ENCODE measurements at places on chromosomes 4 and X.

DNA sequence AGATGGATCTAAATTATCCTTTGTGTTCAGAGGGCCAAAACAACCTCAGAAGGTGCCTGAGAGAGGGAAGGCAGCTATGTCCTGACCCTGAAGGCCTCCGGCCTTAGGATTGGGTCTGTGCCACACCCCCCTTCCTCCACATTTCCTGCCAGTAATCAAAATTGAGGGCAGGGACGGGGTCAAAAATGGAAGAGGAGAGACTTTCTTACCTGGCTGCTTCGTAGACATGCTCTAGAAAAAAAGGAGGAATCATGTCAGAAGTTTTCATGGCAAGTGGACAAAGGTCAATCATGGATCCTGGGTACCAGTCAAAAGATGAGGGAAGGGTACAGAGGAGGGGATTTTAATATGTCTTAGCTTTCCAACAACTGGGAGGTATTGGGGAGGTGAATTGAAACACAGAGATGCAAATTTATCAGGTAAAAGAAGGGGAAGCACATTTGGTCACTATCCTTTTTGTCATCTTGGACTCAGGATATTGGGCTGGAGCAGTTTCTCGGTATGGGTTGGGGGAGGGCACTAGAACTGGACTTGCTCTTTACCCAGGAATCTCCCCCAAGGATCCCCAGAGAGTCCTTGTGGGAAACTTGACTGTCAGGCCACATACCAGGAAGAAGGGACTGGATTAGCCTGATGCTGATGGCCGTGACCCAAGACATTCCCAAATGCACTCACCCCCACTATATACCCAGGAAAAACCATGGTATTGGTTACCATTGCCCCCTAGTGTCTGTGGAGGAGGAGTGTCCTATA, 17.1 kb downstream of the VSIG4 start:
- DNase-seq = no peak

DNA sequence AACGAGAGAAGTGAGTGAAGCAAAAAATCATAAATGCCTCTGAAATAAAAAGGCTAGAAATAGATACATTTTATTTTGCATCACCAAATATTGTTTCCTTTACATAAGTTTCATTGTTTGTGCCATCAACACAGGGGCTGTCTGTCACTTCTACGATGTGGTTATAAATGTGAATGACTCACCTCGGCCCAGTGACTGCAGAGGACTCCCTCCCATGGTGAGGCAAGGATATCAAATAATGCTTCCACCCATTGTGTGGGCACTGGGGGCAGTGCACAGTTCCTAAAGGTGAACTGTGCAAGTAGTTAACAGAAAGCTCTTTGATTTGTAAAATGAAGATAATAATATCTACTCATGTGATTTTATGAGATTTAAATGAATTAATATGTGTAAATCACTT, 230.3 kb upstream of the NEIL3 start:
- DNase-seq = no peak

DNA sequence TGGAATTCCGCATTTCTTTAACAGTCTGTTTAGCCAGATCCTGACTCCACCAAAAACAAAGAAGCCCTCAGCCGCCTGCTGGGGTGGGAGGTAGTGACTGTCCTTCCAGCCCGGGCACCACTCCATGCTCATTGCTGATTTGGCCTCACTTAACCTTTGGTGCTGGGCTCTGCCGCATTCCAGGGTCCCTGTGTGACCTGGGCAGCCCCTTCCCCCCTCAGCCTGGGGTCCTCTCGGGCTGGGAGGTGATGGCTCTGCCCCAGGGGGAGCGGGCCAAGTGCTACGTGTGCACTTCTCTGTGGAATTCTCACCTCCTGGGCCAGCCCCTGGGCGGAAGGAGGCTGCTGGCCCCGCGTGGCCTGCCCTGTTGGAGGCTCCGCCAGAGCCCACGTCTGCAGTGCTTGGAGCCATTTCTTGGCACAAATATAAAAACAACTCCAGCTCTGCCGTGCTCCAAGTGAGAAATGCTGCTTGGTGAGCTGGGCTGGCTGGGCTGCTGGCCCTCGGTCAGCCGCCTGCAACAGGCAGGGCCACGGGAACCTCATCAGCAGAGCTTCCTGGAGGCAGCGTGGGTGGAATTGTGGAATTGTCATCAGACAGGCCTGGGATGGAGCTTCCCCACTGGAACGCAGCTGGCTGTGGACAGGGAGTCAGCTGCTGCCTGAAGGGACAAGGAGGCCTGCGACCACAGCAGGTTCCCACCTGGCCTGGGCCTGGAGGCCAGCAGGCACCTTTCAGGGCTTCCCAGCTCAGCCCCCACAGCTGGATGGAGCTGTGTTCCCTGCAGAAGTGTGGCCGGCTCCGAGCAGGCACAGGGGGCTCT, 66.0 kb downstream of the TRMT44 start:
- DNase-seq = no peak

DNA sequence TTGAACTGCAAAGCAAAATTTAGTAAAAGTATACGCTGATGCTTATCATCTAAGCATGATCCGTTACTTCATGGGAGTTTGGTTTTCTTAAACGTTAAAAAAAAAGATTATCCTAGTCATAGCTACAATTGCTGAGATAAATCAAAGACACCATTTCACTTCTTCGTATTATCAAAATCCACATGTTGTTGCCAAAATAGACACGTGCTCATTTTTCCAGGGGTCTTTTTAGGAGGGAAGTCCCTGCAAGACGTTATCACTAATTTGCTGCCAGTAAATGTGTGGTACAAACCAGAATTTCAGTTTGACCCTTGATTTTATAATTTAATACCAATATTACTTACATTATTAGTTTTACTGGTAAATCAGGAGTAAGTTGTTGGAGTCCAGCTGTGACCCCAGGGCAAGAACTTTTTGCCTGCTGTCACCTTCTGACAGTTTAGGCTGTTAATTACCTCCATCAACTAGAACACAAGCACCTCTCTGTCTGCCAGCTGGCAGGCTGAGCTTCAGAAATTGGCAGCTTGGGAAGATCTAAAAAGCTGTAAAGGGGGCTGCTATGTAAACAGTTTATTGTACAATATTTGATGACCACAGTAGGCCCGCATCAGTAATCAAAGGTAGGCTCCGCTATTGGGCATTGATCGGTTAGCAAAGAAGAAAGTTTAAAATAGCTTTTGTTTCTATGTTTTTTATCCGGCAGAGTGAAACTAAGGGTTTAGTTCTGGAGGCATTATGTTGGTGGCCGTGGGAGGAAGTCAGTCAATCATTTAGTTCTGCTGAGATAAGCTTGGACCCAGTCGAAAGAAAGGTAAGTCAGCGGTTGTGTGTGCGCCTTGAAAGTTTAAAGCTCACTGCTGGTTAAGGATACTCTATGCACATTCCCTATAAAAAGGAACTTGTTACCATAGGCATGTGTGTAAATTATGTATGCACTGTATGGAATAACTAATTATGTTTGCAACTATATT, 196.4 kb downstream of the FBXO8 start:
- no peak for DNase-seq
